ENCODE measurements at places on chromosomes 5 and 9.

- DNase-seq: no peak
These were observed 167.1 kb downstream of the NIPBL start for GRCh38 chr5:37043693-37044092.

DNA sequence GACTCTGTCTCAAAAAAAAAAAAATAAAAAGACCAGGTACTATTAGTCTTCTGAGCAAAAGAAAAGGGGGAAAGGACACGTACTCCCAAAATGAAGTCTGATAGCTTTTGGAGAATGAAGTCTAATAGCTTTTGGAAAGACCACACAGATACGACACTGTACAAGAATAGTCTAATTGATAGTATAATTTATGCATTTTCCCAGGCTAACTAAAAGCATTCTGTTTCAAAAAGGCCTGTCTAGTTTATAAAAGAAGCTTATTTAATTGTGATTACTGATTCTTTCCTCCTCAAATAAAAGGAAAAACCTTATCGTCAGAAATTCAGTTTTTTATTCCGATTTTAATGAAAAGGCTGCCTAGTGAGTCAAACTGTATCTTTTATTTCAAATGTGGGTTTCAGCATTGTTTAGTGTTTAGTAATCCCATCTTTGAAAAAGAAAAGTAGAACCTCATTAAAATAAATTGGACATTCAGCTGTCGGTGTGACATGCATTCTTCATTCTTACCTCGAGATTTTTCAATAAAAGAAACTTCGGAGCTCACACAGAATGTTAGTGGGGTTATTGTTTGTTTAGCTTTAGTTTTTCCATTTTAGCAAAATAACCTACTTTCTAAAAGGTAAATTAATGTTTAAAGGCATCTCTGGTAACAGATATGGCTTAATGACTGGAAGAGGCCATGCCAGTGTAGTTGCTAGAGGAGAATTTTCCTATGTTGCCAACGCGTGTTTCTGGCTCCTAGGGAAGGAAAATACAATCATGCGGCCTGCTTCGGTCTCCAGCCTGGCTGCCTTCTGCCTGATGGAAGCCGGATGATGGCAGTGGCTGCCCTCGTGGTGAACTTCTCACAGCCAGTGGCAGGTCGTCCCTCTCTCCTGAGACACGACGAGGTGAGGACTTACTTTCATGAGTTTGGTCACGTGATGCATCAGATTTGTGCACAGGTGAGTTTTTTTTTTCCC lies 70.0 kb downstream of the NLN start:
- no peak for DNase-seq

DNA sequence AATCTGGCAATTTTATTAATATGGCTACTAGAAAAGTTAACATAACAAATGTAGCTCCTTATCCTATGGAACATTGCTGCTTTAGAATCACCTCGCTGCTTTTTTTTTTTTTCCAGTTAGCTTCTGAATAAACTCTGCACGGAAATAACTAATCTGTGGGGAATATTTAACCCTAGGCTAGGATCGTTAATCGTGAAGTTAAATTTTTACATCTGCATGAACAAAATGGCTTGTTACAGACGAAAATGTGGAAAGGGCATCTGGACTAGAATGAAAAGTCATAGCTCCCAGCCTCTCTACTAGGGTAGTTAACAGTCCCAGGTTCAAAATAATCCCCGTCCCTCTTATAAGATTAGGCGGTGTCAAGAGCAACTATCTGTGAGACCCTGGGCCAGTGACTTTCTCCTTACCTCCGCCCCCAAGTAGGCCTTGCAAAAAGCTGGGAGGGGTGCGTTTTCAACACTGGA lies 470 bp upstream of the SLC22A5 start:
- DNase-seq: no peak

DNA sequence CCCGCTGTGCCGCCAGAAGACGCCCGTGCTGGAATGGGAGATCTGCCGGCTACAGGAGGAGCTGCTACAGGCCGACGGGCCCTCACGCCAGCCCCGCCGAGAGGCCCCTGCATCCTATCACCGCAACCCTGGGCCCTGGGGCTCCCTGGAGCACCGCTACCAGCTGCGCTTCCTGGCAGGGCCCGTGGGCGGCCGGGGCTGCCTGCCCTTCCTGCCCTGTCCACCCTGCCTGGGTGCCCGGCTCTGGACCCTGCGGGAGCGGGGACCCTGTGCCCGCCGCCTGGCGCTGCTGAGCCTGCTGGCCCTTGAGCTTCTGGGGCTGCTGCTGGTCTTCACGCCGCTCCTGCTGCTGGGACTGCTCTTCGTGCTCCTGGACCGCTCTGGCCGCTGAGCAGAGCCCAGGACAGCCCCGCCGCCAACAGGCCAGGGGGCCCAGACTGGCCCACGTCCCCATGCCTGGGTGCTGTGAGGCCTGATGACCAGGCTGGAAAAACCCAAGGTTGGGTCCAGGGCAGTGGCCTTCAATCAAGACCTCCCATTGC lies 3.8 kb downstream of the RNF208 start:
- no peak for DNase-seq

DNA sequence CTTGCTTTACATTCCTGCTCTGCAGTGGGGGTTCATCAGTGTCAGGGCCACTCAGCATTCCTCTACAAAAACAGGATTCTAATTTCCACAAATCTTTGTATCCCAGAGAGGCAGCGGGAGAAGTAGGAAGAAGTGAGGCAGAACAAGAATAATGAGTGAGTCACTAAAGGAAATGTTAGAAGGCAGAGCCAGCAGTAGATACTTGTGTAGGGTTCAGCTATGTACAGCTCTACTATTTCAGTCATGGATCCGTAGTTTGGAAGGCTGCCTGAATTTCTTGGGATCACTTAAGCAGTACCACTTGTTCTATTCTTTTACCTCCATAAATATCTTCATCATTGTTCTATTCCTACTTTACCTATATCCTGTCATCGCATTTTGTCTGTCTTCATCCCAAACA lies 246.3 kb upstream of the TLE4 start:
- no peak for DNase-seq

DNA sequence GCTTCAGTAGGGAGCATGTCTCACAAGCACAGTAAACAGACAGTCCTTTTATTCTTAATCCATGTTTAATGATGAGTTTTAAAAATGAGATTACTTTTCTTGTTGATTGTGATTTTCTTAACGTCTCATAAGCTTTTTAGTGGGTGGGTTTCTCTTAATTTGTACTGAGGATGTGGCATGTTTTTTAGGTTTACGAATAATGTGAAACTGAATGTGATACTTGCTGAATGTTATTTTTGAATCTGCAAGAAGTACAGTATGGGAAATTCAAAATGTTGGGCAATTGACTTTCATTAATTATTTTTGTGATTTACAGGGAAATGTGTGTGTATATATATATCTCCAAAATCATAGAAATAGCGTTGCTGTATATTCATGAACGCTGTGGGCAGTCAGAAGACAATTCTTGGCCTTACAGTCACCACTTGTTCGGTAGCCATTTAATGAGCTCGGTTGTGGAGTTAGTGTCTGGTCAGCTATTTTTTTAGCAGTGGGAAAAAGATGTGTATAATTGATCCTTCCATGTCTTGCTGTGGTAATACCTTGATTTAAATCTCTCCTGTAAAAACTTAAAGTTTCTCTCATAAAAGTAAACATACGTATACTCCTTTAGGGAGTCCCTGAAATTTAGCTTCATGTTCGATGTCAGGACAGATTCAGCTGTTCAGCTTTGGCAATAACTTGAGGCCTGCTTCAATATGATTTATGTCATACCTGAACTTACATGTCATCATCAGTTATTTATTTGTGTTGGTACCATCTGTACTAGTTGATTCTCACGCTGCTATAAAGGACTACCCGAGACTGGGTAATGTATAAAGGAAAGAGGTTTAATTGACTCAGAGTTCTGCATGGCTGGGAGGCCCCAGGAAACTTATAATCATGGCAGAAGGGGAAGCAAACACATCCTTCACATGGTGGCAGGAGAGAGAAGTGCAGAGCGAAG lies 15.0 kb downstream of the ICE1 start:
- no peak for DNase-seq

DNA sequence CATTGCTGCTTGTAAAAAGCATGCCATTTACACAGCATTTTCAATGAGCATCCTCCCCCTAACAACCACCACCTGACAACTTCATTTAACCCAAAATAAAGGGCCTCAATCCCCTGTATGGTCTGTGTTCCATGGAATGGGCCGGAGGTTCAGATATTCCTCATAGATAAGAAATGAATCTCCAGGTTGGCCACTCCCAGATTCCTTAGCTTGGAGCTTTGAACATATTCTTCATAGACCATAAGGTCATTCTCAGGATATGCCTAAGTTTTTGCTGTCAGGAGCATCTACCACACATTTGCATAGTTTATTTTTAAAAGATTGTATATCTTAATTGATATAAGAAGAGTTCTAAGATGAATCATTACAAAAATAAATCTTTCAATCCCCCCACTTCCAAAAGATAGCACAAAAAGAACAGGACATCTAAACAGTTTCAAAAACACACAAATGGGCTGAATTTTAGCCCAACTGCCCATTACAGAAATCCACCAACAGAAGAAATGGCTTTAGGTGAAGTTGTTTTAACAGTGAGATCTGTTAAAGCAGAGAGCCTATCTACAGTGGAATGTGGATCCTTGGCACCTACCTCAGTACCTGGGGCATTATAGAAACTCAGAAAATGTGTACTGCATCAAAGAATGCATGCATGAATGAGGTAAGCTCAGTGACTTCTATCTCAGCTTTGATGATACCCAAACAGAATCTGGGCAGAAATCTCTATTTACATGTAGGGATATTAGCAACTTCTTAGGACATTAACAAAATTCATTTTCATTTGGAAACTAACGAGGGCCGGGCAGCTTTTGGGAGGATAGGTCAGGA lies 179.8 kb downstream of the SEC61B start:
- DNase-seq: no peak

DNA sequence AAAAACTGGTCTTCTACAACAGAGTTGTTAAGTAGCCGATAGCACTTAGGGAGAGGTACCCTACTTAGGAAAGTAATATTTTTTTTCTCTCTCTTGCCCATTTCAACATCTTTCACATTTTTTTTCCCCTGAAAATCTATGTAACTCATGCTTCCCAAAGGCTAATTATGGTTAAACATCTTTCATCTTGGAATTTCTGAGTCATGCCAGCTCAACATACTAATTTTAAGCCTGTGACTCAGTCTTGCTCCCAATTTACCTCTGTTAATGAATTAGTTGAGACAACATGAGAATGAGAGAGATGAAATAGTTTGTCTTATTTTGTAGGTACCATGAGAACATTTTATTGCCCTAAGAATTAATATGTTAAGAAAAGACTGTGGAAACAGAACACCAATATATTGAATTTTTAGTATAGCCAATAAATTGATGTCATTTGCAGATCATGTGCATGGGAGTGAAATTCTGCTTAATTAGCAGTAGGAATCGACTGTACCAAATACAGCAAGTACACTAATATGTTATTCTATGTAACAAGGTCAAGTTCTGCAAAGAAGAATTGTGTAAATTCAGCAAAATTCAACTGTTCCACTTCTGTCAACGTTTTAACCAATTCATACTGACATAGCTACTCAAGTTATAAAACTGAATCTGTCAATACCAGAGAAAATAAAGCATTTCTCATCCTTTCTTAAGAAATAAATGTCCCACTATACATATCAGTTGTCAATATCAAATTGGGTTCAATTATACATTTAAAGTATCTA lies 550.0 kb downstream of the PTPRD start:
- DNase-seq: no peak

DNA sequence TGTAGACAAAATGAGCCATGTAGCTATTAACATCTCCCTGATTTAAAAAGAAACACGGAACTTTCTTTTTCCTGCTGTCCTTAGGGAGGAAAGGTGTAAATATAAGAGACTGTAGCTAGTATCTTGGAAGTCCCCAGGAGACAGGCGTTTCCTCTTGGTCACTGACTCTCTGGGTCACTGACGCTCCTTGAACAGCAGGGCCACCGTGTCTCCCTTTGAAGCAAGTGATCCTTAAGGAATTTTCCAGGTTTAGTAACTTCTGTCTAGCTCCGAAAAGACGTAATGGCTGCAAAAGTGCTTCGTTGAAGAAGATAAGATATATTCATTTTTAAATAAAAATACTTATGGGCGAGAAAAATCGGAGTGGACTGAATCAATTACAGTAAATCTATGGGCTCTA lies 745 bp upstream of the CLTA start:
- no peak for DNase-seq

DNA sequence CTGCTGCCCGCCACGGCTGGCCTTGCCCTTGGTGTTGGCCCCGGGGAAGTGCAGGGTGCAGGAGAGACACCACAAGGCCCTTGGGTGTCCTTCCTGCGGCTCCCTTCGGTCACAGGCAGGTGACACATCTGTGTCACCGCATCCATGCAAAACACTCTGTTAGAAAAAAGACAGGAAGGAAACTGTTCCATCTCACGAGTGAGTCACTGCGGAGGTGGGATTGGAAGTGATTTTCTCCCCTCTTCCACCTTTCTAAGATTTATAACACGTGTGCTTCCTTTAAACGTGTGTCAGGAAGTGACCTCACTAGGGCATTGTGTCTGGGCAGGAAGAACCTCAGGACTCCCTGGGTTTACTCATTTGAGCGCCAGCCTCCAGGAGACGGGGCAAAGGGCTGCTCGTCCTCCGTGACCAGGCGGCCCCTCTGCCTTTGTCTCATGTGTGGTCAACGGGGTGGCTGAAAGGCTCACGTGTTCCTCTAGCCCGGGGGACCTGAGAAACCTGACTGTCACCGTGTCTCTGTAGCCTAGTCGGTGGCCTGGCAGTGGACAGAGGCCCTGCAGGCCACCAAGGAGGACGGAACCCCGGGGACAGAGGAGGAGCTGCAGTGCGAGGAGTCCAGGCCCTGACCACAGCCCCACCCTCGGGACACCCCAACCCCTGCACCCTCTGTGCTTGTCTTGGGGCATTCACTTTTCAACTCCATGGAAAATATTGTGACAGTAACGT lies 4.9 kb upstream of the LCN1 start:
- no peak for DNase-seq

GRCh38 chr9:90948156-90948555 lies 146.5 kb downstream of the SYK start:
- no peak for DNase-seq

DNA sequence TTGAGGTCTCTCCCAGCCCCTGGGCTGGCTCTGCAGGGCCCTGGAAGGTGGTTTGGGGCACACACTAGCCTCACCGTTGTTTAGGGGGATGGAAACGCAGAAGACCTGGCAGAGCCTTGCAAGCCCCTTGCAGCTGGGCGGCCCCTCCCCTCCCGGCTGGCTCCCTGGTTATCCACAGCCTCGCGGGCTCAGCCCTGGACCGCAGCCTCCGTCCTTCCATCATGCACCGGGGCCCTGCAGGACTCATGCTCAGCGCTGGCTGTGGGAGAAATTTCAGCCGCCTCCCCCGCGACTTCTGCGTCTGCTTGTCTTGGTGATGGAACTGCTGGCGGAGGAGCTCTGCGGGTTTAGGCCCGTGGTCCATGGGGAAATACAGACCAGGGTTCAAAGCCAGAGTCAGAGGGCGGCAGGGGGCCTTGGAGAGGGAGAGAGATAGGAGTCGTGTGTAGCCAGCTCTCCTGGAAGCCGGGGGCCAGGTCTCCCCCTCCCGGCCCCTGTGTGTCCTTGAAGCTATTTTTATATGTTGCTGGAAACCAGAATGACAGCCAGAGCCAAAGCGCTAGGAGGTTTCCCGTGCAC lies 75.8 kb upstream of the IER5L start:
- DNase-seq: no peak

Data from hematopoietic multipotent progenitor cell treated with erythropoietin and hydrocortisone succinate and interleukin-3 and kit ligand, for 17 days (in vitro differentiated cells).